Right renal pelvis (tissue), 4 donors: ENCODE measurements at places on chromosomes 2 and 18.
A peak's percentile ranks its signal among the peaks of the same experiment; 100 is the strongest.

DNA sequence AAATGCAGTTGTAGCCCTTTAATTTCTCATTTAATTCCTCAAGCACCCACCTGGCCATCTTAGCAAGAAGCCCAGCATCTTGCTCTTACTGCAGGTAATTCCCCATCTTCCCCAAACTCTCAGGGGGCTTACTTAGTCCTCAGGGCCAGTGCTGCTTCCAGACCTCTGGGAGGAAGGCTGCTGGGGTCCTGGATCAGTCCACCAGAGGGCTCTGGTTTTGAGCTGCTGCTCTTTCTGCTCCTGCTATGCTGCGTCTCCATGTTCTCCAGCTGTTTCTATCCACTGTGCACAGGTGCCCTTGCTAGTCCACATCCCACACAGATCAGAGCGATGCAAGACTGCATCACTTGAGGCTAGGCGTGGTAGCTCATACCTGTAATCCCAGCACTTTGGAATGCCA is 34.5 kb upstream of the TMEM87B start:
- DNase-seq, result no peak

DNA sequence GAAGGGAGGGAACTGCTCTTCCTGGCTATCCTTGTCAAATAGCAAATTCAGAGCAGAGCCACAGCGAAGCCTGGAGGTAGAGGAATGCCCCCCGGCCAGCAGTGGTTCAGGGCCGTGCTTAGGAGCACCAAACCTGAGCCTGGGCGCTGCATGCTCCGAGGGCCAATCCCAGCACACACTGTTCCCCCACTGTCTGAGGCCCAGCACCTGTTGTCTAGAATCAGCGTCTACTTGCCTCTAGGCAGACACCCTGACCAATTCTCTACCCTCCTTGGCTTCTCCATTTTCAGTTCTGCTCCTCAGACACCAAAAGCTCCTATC is 177.6 kb upstream of the PKDCC start:
- no peak for DNase-seq

- no peak for DNase-seq
Observed at GRCh38 chr2:190891372-190891771, 10.8 kb downstream of the GLS start.

DNA sequence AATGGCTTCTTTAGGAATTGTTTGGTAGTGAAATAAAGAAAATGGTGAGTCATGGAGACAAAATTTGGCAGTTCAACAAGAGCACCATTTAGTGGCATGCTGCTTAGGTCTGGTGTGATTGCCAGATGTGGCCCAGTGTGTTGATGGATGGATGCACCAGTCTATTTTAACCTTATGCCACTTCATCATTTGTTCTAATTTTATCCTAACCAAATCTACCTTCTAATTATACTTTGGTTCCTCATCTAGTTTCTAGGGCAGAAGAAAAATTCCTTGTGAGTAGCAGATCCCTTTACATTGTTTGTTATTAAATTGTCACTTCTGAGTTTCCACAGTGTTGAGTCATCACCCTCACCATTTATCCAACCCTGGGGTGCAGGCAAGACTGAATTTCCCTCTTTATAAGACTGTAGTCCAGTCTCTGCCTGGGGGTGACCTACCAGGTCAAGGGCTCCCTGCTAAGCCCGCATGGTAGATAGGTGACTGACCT is 32.5 kb downstream of the NABP1 start:
- no peak for DNase-seq

- DNase-seq, result no peak
Observed at GRCh38 chr2:168686452-168687191, 115.8 kb upstream of the NOSTRIN start.

DNA sequence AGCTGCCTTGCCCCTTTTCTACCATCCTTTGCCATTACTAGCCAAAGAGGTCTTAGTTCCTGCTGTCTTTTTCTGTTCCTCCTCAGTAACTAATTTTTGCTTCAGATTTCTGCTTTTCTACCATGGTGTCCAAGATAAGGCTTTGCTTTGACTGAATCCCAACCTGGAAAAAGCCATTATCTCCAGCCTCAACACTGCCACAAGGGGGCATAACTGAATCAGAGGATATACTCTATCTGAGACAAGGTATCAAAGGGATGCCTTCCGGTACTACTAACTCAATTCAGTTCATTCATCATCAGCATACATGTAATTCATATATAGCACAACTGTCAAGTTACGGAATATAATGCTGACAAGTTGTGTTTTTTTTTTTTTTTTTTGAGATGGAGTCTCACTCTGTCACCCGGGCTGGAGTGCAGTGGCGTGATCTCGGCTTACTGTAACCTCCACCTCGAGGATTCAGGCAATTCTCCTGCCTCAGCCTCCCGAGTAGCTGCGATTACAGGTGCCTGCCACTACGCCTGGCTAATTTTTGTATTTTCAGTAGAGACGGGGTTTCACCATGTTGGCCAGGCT is 11.4 kb downstream of the OSGEPL1 start:
- peak; percentile 12 for DNase-seq

- DNase-seq, result no peak
Observed at GRCh38 chr2:104701411-104701911, 152.5 kb upstream of the POU3F3 start.

DNA sequence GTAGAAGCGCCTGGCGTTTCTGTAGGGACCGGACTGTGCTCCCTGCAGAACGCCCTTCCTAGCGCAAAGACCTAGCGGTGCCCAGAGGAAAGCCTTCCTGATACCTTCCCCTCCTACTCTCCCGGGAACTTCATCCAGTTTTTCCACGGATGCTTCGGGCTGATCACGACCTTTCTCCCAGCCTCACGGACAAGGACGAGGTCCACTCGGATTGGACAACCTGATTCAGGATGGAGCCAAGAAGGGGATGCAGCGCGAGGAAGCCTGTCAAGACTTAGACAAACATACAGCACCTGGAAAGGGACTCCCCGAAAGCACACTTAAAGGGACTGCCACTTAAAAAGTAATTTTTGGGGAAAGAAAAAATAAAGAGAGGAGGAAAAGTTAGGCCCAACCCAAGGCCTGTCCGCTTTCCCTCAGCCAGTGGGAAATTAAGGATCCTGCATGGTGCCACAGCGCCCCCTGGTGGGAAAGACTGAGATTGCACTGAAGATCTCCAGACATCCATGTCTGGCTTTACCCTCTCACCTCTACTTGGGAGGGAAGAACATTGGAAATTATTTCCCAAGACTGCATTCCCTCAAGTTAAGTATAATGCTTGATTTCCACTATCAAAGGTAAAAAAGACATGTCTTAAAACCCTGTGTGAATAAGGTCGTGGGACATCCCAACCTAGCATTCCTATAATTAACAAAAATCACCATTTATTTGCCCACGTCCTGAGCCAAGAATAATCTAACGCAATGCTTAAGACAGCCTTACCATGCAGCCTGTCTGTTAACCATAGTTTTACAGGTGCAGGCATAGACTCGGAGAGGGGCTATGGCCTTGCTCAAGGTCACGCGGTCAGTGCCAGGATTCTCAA is 13.4 kb upstream of the COPS8 start:
- DNase-seq, result no peak

GRCh38 chr2:32798829-32799228 is 147.9 kb upstream of the LTBP1 start:
- no peak for DNase-seq

DNA sequence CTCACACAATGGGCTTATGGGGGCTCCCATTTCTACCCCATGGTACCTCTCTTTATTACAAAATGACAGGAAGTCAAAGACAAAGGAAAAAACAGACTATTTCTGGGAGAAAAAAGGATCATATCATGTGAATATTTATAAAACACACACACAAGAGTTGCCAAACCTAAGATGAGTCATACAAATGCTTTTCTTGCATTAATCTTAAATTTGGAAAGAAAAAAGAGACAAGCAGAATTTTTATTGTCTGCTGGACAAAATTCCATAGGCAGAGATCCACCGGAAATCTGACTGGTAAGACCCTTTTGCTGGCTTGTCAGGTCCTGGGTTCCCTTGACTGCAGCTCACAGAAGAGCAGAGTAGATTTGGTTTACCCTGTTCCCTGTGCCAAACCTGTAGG is 1732.3 kb upstream of the PIK3C3 start:
- DNase-seq, result no peak

- no peak for DNase-seq
Observed at GRCh38 chr2:235267251-235267650, 226.6 kb upstream of the AGAP1 start.

GRCh38 chr2:81551040-81551634 is 1246.6 kb upstream of the LRRTM1 start:
- no peak for DNase-seq
